Activated T-cell treated with anti-CD3 and anti-CD28 coated beads for 24 hours (primary cell): ENCODE measurements at places on chromosomes 4 and X.

- DNase-seq = no peak
These were observed 40.5 kb upstream of the NKX1-1 start for GRCh38 chr4:1446502-1447386.

GRCh38 chr4:41820473-41820872 lies 71.9 kb upstream of the PHOX2B start:
- no peak for DNase-seq

DNA sequence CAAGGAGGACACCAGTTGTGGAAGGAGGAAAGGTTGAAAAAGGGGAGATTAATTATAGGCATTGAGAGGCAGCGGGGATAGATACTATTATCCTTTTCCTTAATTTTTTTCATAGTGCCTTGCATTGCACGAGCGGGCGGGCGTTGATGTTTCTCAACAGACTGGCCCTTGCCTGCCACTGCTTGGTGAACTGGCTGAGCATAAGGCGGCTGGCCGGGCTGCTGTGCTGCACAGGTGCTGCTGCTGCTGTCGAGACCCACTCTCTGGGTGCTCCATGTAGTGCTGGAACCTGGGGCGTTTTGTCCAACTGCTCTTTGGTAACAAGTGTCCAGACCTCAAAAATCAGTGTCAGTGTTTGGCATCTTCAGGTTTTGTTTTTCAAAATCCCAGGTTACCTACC lies 83.3 kb upstream of the PAQR3 start:
- no peak for DNase-seq

GRCh38 chr4:117156806-117157205 lies 71.4 kb upstream of the TRAM1L1 start:
- DNase-seq = no peak

- DNase-seq = no peak
These were observed 55.1 kb downstream of the GPR82 start for GRCh38 chrX:41779030-41779564.
